ENCODE measurements at places on chromosomes 3 and 15.

GRCh38 chr15:38690719-38691332 lies 126.2 kb upstream of the RASGRP1 start:
- DNase-seq = peak; percentile 45

DNA sequence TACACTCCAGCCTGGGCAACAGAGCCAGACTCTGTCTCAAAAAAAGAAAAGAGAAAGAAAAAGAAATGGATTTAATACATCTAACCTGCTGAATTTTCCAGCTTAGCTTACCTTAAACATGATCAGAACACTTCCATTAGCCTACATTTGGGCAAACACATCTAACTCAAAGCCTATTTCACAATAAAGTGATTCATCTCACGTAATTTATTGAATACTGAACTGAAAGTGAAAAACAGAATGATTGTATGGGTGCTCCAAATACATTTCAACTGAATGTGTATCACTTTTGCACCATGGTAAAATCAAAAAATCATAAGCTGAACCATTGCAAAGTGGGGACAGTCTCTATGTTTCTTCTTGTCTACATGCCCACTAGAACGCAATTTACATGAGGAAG lies 9.0 kb downstream of the PIK3R4 start:
- no peak for DNase-seq

GRCh38 chr15:69748131-69748530 lies 295.5 kb downstream of the RPLP1 start:
- DNase-seq = no peak

GRCh38 chr3:106640353-106640752 lies 736.9 kb upstream of the CCDC54 start:
- no peak for DNase-seq

DNA sequence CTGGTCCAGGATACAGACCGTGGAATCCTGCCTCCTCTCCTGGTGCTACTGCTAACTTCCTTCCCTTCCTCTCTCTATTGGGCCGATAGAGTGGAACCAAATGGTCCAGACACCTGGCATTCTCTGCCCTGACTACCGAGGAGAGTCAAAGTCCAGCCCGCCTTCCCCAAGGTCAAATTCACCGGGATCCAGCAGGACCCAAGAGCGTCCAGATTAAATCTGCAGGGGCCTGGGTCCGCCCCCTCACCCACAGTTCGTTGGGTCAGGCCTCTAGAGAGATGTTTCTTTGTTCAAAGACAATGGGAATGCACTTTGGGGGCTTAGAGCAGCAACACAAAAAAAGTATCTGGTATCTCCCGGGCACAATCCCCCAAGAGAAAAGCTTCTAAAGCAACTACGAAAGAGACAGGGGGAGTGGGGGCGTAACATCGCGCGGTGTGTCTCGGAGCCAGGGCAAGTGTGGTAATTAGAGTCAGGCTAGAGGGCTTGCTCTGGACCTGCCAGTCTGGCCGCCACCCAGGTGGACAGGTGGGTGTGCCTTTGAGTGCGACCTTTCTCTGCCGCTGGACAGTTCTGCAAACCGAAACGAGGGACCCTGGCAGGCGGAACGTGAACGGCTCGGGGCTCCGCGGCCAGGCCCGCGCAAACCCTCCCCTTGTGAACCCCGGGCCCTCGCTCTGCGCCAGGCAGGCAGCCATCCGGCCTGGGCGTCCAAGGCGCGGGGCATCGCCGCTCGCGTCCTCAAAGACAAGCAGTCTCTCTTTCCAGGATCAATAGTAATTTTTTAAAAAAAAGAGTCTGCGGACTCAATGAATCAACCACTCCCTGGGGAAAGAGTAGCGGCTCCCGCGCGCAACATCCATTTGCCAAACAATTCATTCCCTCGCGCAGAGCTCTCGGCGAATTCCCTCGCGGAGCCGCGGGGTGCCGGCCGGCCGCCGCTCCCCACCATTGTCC lies 806 bp downstream of the KLHL25 start:
- peak; percentile 43 for DNase-seq

GRCh38 chr3:23937296-23937695 lies 7.8 kb upstream of the NR1D2 start:
- no peak for DNase-seq

- no peak for DNase-seq
Observed at GRCh38 chr3:114242947-114243346, 5.6 kb upstream of the ZNF80 start.

DNA sequence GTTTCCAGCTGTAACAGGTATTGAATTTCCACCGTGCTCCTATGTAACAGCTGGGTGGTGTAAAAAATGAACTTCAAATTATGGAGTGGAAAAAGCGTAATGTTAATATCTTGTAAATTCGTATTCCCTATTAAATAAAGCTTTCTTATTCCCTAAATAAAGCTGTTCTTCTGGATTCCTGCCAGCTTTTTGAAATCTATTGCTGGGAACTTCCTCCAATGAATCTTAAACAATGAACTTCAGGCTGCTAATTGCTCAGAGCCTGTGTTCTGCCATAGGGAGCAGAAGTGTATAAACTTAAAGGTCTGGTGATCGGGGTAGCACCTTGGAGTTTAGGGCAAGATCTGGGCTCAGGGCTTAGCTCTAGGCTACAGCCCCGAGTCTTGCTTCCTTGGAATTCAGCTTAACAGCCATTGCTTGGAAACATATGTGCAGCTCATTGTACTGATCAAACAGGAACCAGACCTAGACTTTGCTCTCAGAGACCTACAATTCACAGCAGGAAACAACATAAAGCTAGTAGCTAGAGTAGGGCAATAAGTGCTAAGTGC lies 1.4 kb downstream of the ARL14 start:
- peak; percentile 14 for DNase-seq

DNA sequence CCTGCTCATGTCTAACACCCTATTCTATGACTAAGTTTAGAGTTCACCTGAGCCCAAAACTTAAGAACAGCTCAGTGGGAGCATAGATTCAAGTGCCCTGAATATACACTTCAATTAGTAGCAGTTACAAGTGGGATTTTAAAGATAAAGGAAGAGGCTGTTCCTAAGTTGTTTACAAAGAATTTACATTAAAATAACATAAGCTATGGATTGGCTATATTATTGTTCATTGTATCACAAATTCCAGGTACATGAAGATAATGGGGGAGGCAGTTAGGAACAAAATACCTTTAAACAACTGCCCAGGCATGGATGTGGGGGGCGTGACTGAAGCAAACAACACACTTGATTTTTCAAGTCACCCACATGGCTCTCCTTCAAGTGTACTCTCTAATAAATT lies 52.7 kb downstream of the ROPN1B start:
- DNase-seq = no peak

DNA sequence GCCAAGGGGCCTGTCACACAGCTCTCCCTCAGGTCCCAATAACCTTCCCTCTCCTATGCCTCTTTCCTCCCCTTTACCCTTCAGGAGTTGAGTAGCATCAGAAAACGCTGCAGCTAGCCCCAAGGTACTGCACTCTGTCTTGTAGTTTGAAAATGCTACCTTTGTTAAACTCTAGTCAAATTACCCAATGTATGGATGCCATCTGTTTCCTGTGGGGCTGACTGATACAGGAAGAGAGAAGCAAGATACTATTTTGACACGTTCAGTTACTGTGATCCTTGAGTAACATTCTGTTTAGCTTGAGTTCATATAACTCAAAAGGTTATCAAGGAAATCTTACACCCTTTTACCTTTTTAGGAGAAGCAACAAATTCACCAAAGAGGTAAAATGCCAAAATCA lies 493.1 kb downstream of the FHIT start:
- DNase-seq = no peak

DNA sequence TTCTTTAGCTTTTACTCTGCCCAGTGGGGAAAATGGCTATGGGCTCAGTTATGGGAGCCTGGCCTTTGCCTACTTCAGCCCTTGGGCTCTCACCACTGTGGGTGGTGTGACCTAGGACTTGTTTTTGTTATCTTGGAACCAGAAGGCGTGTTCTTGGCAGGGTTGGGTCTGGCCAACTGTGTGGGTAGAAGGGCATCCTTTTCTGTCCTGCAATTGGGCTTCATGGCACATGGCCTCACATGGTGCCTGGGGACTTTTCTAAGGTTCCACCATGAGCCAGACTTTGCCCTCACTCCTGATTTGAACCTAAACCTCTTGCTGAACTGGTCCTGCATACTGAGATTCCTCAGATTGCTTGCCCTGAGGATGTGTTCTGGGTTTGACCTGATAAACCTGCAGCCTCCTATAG lies 1.7 kb downstream of the GLYCTK start:
- no peak for DNase-seq

- DNase-seq = no peak
Observed at GRCh38 chr15:84582583-84583157, 18.1 kb upstream of the ZSCAN2 start.

DNA sequence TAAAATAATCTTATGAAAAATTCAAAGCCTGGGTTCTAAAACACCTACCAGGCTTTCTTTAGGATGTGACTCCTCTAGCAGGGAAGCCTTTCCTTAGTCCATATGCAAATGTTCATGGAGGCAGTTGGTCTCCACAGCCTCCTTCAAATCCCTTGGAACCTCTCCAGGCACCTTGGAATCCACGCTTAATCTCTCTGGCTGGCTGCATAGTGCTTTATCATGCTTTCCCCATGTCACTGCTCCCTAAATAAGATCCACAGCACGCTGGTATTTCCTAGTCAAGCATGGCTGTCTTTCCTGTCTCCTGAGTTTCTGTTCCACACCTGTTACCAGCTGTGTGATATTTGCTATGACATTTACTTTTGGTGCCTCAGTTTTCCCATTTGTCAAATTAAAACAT lies 71.3 kb downstream of the CLSTN2 start:
- no peak for DNase-seq

DNA sequence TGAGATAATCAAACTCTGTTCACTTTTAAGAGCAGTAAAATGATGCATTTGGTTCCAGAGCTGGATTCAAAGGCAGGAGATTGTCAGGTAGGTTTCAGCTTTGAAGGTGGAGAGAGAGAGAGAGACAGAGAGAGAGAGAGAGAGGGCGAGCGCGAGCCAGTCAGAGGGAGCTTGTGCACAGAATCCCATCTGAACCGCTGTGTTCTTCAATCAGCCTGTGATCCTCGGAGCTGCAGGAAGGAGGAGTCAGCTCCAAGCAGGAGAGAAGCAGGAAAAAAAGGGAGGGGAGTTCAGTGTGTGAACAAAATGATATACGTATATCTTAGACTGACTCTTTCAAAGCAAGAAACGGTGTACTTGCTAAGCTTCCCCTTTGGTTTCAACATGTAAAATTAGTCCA lies at the start of gene GPR149:
Gene GPR149 (minus strand): TSS at position 177 of the 400 bp plus-strand sequence. CDS start 575 bp downstream, outside the sequence.
- DNase-seq = no peak

DNA sequence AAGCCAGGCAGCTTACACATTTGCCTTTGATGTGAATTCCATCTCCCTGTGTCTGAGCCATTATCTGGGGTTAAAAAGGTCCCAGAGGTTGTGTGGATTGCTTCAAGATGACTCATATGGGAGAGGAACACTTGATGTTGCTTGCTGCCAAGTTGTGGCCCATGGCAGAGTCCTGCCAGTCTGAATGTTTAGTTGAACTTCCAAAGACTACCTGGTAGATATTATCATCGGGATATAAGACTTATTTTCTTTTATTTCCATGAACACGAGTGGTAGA lies 85.6 kb downstream of the TJP1 start:
- DNase-seq = no peak

DNA sequence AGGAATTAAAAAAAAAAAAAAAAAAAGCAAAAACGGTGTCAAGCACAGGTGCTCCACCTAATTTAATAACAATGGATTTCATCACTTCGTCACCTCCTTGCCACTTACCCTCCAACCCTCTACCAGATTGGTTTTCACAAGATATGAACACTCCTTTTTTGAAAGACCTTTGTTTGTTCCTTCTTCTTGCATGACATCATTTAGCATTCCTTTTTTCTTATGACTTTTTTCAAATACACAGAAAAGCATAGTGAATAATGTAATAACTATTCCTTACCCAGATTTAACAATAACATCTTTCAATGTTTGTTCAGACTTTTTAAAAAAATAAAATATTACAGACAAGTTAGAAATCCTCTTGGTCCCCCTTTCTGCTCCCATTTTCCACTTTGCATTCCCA lies 16.3 kb downstream of the COL6A6 start:
- DNase-seq = no peak

DNA sequence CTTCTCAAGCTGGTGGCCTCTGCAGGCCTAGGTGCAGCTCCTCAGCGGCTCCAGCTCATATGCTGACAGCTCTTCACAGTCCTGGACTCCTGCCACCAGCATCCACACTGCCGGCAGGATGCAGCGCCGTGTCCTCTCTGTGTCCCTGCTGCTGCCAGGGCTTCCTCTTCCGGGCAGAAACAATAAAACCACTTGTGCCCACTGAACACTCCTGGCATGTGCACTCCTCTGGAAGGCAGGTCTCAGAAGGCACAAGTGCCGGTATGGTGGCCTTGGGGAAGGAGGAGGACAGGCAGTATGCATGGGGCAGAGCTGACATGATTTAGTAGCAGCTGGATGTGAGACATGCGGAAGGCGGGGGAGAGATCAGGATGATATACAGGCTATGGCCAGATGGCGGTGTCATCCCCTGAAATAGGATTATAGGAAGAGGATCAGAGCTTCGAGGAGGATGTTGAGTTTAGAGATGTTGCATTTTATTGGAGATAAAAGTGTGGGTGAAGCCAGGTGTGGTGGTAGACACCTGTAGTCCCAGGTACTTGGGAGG lies 7.5 kb upstream of the MAN2A2 start:
- no peak for DNase-seq

DNA sequence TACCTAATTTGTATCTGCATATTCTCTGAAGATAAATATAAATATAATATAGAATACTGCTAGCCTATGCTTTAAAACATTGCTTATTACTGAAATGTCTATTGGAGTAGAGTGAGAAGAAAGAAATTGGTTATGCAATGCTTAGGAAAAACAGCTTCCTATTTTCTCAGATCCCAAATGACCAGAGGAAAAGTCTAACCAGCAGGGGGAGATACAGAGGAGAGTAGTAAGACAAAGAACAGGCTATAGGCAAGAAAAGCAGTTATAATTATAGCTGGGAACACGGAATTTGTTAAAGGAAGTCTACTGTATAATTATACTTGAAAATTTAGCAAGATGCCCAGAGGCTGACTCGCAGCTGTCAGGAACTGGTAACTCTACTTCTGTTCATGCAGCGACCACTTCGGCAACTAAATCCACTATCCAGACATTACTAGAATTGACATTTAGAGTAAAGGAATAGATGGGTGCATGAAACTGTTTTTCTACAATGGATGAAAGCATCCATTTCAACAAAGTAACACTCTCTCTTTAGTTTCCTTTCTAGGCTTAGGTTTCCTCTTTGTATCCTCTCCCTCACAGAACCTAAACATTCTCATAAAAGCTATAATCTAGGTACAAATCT lies 97.2 kb downstream of the TBC1D5 start:
- DNase-seq = peak; percentile 70

DNA sequence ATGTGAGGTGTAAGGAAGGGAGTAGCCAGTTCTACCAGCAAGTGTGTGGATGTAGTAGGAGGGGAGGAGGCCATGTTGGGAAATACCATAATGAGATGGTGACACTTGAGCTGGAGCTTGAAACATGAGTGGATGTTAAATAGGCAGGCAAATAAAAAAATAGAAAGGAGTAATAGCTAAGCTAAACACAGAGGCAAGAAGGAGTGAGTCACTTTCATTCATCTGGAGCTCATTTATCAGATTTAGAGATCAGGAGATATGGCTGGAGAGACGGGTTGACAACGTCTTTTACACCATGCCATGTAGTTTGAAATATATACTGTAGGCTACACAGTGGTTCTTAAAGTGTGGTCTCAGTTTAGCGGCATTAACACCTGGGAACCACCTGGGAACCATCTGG lies 390.5 kb downstream of the DIPK2A start:
- peak; percentile 74 for DNase-seq

All from fibroblast of gingiva (primary cell).